ENCODE measurements at places on chromosomes 12 and 14. TPM values are rescaled to one million over a fixed set of nuclear protein-coding genes. Genes with fewer than 3 reads are reported as not detected.

Gene TAS2R7
- total RNA-seq: not detected

Gene SPTSSA
- total RNA-seq: 21.6 TPM

Gene FSCB
- total RNA-seq: not detected

Gene METTL25
- 1.9 TPM for total RNA-seq

Gene PLEKHD1
- total RNA-seq: 0.02 TPM

Gene PTCSC3
- total RNA-seq: not detected

Gene CLEC14A
- total RNA-seq: not detected

Gene BMP4
- 3.0 TPM for total RNA-seq

Gene EAPP
- total RNA-seq: 33.6 TPM

Gene OTX2
- not detected for total RNA-seq

Gene TMEM52B
- 0.14 TPM for total RNA-seq

Gene ZBTB39
- total RNA-seq: 6.4 TPM

Gene APAF1
- total RNA-seq: 11.4 TPM

Gene DDIT3
- 39.6 TPM for total RNA-seq

Gene POTEM
- not detected for total RNA-seq

Gene MAPKAPK5
- total RNA-seq: 56.6 TPM

Gene PLEKHH1
- total RNA-seq: 4.5 TPM

Gene EXOC3L4
- total RNA-seq: 1.5 TPM

Measured in A549 treated with DMSO at 1 μM for 4 hours (cell line).